Metanephros (tissue), 2 donors: ENCODE measurements at places on chromosomes 2 and 18. TPM values are rescaled to one million over a fixed set of nuclear protein-coding genes. Genes with fewer than 3 reads are reported as not detected.

GRHL1 gene
- total RNA-seq, result 5.4 TPM

MARCHF4 gene
- 0.06 TPM for total RNA-seq

LAPTM4A gene
- 173 TPM for total RNA-seq

SERPINB12 gene
- not detected for total RNA-seq

FOXD4L1 gene
- total RNA-seq, result 0.12 TPM

CRACDL gene
- total RNA-seq, result 4.6 TPM

DNPEP gene
- 64.8 TPM for total RNA-seq
